Keratinocyte (primary cell): ENCODE measurements at places on chromosomes 7 and 10.

DNA sequence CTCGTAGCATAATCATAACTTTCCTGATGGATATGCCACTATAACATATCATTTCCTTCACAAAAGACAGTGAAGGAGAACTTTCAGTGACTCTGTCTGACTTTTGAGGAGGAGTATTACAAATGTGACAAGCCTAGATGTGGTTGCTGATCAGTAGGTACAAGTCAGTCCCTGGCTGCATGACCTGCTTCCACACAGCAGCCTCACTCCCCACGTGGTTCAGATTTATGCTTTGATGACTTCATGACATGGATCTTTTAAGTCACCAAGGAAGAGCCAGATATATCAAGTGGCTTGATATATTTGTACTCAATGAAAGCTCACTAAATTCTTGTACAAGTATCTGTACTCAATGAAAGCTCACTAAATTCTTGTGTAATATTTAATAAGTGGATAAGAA lies 50.9 kb upstream of the MKLN1 start:
- no peak for DNase-seq
- no peak overlapping the region for H3K4me3 ChIP-seq

DNA sequence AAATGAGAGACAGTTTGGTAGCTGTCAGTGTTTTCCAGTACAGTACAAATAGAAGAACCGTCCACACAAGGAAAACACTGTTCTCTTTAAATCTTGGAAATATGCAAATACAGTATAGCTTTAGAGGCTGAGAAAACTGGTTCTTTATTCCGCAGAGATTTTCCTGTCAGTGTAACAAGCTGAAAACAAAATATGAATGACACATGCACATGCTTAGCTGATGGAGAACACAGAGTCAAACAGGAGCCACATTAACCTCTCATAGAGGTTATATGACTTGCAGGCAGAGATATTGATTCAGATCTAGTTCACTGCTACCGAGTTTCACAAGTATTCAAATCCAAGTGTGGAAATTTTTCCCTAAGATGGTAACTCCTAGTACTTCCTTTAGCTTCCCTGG lies 135.2 kb upstream of the C1QL3 start:
- H3K36me3 ChIP-seq = no peaks in the 10 kb centered on the region
- H3K4me3 ChIP-seq = no peak overlapping the region
- H3K27me3 ChIP-seq = no peaks in the 10 kb centered on the region

DNA sequence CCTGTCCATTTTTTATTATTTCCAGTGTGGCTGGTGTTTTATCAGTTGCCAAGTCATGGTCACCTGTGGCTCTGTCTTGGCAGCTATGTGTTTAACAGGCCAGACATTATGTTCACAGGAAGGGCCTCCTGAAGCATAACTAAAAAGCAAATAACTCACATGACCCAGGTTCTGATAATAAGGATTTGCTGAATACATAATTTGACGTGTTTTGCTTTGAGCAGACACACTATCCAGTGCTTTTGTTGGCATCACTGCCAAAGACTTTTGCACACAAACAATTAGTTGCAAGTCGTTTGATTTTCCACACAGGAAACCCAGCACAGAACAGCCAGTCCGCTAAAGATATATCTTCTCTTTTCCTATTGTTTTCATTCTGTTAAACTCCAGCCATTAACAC lies 173.6 kb downstream of the ARL4A start:
- no peaks in the 10 kb centered on the region for H3K27me3 ChIP-seq
- peaks cover 12% of the 10 kb centered on the region for H3K4me1 ChIP-seq
- no peaks in the 10 kb centered on the region for H3K36me3 ChIP-seq
- H3K27ac ChIP-seq = no peak overlapping the region
- no peak overlapping the region for H3K4me3 ChIP-seq

GRCh38 chr7:26265499-26266075 lies 26.1 kb upstream of the SNX10 start:
- no peaks in the 10 kb centered on the region for H3K4me1 ChIP-seq
- H3K27ac ChIP-seq = no peak overlapping the region
- no peaks in the 10 kb centered on the region for H3K36me3 ChIP-seq

DNA sequence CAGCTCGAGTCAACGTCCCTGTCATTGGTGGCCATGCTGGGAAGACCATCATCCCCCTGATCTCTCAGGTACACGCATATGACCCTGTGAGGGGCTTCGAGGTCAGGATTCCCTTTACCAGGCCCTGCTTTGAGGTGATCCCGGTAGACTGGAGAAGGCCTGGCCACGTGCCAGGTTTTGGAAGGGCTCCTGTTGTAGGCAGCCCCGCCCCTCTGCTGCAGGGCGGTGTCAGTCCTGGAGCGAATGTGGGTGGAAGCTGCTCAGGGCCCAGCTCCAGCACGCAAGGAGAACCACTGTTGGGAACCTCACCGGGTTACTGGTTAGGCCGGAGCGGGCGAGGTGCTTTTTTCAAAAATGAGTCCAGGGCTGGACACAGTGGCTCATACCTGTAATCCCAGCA lies 15.6 kb downstream of the MDH2 start:
- H3K27ac ChIP-seq = no peak overlapping the region
- peaks cover 8% of the 10 kb centered on the region for H3K4me1 ChIP-seq
- peaks cover 55% of the 10 kb centered on the region for H3K36me3 ChIP-seq

DNA sequence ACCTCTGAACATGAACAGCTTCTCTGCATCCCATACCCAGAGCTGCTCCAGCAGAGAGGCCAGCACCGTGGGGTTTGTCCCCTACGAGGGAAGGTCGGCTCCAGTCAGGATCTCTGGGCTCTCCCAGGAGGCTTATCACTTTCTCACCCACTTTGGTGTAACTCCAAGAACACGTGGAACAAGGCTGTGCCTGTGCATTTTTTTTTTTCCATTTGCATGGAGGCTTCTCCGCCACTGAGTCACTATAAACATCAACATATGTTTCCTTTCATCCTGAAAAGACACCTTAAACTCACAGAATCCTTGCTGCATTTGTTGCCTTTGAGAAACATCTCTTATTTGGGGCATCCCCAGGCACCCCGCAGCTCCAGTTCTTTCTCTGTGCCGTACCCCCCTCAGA lies 29.4 kb upstream of the ECHDC3 start:
- no peaks in the 10 kb centered on the region for H3K36me3 ChIP-seq
- H3K4me1 ChIP-seq = no peaks in the 10 kb centered on the region
- H3K27me3 ChIP-seq = peaks cover 4% of the 10 kb centered on the region
- H3K27ac ChIP-seq = no peak overlapping the region
- H3K4me3 ChIP-seq = no peak overlapping the region

- no peaks in the 10 kb centered on the region for H3K4me1 ChIP-seq
- no peaks in the 10 kb centered on the region for H3K27me3 ChIP-seq
- no peak overlapping the region for H3K4me3 ChIP-seq
- no peak for DNase-seq
These were observed 41.2 kb downstream of the SPAG6 start for GRCh38 chr10:22386503-22386902.

DNA sequence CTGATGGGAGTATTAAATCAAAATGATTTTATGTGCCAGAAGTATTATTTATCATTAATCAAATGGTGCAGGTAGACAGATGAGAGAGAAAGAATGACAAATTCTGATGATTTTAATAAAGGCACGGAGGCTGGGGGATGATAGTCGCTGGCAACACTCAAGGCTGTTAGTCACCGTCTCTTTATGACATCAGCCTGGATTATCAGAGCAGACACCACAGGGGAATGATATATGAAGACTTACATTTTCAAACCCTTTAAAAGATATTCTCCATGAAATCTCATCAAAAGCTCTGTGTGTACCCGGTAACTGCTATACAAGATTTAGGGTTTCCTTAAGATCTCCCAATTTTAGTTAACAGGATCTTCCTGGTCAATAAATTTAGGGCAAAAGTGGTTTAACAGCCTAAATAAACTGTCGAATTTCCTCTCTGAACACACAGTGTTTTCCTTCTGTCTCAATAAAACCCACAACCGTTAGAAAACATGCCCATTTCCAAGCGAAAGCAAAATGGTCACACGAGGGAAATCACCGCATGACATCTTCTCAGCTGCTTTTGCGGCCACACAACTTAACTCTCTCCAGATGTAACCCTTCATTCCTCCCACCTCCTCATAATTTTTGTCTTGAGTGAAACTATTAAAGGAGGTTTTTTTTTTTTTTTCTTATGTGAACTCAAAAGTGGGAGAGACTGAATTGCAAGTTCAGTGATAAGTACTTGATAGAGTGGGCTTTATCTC lies 133.2 kb upstream of the FAM171A1 start:
- DNase-seq = no peak
- no peaks in the 10 kb centered on the region for H3K36me3 ChIP-seq
- no peaks in the 10 kb centered on the region for H3K27me3 ChIP-seq
- no peaks in the 10 kb centered on the region for H3K4me1 ChIP-seq

- H3K36me3 ChIP-seq = no peaks in the 10 kb centered on the region
- peaks cover 21% of the 10 kb centered on the region for H3K27me3 ChIP-seq
- no peak overlapping the region for H3K27ac ChIP-seq
These were observed 7.5 kb downstream of the VWC2 start for GRCh38 chr7:49780953-49781352.

DNA sequence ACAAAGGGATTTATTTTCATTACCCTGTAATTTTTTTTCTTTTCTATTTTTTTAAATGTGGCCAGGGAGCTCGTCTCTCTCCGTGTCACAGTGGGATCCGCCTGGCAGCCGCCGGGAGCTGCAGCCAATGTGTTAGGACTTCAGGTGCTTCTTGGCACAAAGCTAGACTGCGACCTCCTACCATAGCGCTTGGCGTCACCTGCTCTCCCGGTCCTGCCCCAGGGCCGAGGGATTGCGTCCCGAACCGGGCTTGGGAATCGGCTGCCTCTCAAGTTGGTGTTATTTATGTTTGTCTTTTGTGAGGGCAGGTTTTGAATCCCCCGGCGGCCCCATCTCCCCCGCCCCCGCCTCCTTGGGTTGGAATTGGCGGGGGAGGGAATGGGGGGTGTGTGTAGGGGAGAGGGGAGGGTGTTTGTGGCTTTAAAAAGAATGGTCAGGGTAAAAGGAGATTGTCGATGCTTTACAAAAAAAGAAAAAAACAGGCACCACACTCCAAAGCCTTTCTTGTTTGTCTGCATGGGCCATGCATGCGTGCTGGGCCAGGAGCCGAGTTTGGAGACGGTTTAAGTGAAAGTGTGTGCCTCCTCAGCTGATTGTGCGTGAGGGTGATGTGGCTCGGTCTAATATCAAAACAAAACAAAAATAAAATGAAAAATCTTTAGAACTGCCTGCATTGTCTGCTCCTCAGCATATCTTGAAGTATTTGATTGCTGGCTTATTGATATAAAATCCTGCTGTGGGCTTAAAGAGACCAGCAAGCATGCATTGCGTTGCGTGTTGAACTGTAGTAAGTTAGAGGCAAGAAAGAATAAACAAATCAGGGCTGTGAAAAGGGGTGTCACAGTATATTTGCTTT lies 1.2 kb downstream of the PPP1R9A start:
- H3K4me3 ChIP-seq = no peak overlapping the region
- H3K4me1 ChIP-seq = no peaks in the 10 kb centered on the region
- H3K27ac ChIP-seq = no peak overlapping the region
- no peak for DNase-seq

- DNase-seq = no peak
- H3K4me1 ChIP-seq = no peaks in the 10 kb centered on the region
These were observed 221.7 kb downstream of the CDK14 start for GRCh38 chr7:90817846-90818245.

- no peaks in the 10 kb centered on the region for H3K27me3 ChIP-seq
- H3K4me1 ChIP-seq = peaks cover 12% of the 10 kb centered on the region
- no peaks in the 10 kb centered on the region for H3K36me3 ChIP-seq
- H3K4me3 ChIP-seq = no peak overlapping the region
- H3K27ac ChIP-seq = no peak overlapping the region
These were observed 2.3 kb downstream of the DENND2A start for GRCh38 chr7:140638173-140638791.

GRCh38 chr7:82595176-82595575 lies 151.6 kb upstream of the CACNA2D1 start:
- no peak overlapping the region for H3K27ac ChIP-seq
- no peaks in the 10 kb centered on the region for H3K27me3 ChIP-seq
- no peaks in the 10 kb centered on the region for H3K36me3 ChIP-seq
- H3K4me1 ChIP-seq = peaks cover 8% of the 10 kb centered on the region

GRCh38 chr10:132654708-132655661 lies 117.4 kb downstream of the INPP5A start:
- no peak overlapping the region for H3K27ac ChIP-seq
- DNase-seq = no peak
- no peaks in the 10 kb centered on the region for H3K4me1 ChIP-seq
- no peak overlapping the region for H3K4me3 ChIP-seq

DNA sequence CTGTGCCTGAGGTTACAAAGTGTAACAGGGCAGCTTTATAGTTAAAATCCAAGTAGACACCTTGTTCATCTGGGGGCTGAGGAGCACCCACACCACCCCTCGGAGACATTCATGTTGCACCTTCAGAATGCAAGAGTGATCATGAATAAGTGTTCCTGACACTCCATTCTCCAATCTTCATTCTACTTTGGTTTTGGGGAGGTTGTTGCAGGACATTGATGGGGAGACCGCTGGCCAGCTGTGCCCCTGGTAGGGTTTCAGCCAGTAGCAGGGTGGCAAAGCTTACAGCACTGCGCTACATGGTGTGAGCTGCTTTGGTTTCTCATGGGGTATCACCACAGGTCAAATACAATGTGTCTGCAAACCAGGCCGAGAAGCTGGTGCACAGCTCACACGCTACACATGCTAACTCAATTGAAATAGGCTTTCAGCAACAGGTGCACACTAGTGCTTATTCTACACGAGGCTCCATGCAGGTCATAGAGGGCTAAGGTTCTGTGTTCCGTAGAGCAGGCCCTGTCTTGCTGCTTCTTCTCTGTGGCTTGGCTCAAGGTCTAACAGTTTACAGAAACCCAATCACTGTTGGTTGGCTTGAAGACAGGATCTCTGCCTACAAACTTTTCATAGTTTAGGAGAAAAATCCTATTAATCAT lies 317.4 kb upstream of the ZNF32 start:
- DNase-seq = no peak
- no peak overlapping the region for H3K27ac ChIP-seq
- no peak overlapping the region for H3K4me3 ChIP-seq
- no peaks in the 10 kb centered on the region for H3K4me1 ChIP-seq
- no peaks in the 10 kb centered on the region for H3K27me3 ChIP-seq

GRCh38 chr7:155870334-155871180 lies 58.3 kb upstream of the SHH start:
- H3K27ac ChIP-seq = no peak overlapping the region
- H3K27me3 ChIP-seq = no peaks in the 10 kb centered on the region
- no peak for DNase-seq
- H3K4me3 ChIP-seq = no peak overlapping the region

- H3K4me1 ChIP-seq = no peaks in the 10 kb centered on the region
- no peaks in the 10 kb centered on the region for H3K36me3 ChIP-seq
- H3K4me3 ChIP-seq = no peak overlapping the region
- H3K27ac ChIP-seq = no peak overlapping the region
- H3K27me3 ChIP-seq = peaks cover 4% of the 10 kb centered on the region
- no peak for DNase-seq
These were observed 292.9 kb upstream of the ZMIZ1 start for GRCh38 chr10:78775891-78776290.

DNA sequence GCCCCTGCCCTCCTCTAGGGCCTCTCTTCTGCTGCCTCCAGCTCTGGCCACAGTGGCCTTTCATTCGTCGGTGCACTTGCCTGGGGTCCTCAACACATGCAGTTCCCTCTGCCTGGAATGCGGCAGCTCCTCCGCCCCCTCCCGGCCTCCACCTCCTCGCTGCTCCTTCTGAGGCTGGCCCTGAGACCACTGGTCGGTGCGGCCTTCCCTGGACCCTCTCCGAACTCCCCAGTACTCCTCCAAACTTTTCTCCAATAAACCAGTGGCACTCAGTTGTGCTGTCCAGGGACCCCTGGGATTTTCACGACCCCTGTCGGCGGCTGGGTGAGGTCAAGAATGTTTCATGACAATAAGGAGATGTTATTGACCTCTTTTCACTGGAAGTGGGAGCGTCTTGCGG lies 53.5 kb downstream of the BMS1 start:
- no peak overlapping the region for H3K27ac ChIP-seq
- H3K4me3 ChIP-seq = no peak overlapping the region
- H3K27me3 ChIP-seq = no peaks in the 10 kb centered on the region
